ENCODE measurements at places on chromosomes 16 and 17.

DNA sequence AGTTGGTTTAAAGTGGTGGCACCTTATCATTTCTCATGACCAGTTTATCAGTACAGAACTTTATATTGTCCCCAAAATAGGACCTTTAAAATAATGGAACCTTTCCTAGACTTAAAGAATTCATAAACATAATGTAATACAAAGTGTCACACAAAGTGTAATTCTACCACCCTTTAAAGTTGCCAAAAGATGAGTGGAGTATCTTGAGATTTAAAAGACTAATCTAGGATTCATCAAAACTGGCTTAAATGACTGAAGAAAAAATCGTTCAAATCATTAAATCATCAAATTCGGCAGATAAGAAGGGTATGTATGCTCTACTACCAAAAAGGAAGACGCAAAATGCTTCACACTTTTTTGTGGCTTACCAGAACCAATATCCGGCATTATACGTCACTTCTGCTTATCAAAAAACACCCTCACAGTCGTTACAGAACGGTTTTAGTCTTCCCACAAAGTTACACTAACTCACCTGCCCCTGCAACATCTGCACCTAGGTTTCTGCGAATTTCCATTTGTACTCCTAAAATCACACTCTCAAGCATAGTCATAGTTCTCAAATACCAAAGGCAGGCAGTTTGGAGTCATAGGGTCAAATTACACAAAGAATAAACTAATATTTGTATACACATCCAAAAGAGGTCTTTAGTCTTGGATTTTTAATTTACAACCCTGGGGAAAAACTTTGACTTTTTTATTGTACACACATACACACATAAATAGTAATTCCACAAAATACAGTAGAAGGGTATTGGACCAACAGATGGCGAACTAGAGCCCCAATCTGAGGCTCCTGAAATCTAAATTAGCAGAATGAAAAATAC is 1.4 kb upstream of the KANSL1 start:
- no peak for DNase-seq

GRCh38 chr17:49637050-49637449 is 40.8 kb downstream of the SPOP start:
- DNase-seq = no peak

DNA sequence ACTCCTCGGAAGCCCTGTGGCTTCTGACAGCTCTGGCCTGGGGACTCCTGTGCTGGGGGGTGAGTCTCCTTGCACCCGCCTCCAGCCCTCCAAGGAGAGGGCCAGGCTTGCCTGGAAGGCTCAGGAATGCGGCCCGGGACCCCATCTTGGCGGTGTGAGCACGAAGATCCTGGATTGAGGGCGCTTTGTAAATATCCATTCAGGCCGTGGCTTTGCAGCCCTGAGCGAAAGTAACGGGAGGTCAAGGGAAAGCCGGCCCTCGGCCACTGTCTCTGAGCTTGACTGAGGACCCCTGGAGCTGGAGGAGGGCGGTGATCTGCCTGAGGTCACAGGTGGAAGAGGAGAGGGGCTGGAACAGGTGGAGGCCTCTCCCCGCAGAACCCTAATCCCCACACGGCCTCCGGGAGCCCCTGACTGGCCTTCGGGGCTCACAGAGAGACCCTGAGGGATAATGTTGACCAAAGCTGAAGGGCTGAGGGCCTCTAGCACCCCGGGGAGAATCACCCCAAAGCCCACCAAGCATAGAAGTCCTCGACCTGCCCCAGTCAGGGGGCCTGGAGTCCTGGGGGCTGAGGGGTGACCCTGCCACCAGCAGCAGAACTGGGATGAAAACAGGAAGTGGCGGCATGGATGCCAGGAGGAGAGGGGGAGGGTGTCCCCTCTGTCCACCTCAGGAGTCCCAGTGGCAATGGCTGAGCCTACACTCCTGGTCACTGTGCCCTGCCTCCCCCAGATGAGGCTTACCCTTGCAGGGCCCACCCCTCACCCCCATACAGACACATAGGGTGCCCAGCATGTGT is 8.3 kb upstream of the RASD1 start:
- no peak for DNase-seq

GRCh38 chr16:65576631-65577030 is 454.8 kb upstream of the CDH11 start:
- no peak for DNase-seq

DNA sequence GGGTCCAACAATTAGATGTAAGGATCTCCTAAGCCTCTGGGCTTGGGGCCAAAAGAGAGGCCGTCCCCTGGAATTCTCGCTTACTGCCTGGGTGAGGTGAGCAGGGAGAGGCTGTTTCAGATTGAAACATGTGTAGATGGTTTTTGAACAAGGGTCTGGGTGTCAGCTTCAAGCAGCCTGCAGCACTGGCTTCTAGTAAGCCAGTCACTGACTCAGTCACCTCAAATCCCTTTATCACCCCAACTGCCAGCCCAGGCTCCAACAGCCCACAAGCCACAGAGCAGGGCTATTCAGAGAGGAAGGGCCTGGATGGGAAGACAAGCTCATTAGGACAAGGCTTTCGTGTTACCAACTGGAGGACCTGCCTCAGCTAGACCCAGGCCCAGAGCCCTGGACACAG is 180.2 kb downstream of the CCT6B start:
- DNase-seq = no peak

DNA sequence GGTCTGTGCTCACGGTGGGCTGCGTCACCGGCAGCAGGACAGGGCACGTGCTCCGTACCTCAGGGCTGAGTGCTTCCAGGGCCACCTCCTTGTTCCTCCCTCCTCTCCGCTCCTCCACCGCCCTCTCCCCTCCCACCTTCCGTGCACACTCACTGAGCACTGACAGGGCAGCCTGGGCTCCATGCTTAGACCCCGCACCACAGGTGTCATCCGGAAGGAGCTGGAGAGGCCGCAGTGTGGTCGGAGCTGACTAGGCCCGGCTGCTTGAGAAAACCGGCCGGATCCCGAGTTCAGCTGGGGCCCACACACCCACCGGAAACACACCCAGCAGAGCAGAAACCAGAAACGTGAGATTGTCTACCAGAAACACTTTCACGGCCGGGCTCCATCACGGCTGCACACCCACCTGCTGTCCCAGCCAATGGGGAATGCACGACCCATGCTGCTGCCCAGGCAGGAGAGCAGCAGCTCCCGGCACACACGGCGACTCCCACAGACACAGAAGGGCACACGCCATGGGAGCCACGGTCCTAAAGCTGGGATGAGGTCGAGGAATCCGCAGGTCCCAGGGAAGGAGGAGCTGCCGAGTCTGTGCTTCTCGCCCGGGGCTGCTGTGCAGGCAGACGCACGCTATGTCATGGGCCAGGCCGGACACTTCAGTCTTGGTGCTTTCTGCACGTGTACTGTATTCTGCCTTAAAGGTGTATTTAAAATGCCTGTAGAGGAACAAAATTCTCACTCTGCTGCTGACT is 55.0 kb upstream of the ZNF469 start:
- no peak for DNase-seq

DNA sequence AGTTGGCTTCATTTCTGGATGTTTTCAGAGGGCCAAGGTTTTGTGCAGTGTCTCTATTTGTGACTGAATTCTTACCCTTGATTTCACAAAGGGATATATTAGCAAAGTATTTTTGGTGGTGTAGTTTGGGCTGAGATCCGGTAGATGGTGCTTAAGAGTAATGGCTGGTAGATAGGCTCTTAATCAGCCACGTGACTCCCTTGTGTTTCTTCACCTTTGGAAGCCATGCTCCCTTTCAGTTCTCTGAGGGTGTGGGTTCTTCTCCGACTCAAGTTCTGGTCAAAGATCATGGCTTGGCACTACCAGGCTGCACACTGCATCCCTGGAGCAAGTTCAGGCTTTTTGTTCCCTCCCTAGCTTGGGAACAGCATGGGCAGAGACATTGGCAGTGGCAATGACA is 887.3 kb downstream of the CDH8 start:
- no peak for DNase-seq

GRCh38 chr17:4537451-4538235 is 17.5 kb downstream of the MYBBP1A start:
- DNase-seq = no peak

- no peak for DNase-seq
Measured at GRCh38 chr17:69501591-69502468, 87.3 kb downstream of the MAP2K6 start.

GRCh38 chr17:82232322-82232820 is 3.5 kb downstream of the SLC16A3 start:
- DNase-seq = no peak

- DNase-seq = no peak
Measured at GRCh38 chr16:11752856-11753255, 10.2 kb upstream of the TXNDC11 start.

DNA sequence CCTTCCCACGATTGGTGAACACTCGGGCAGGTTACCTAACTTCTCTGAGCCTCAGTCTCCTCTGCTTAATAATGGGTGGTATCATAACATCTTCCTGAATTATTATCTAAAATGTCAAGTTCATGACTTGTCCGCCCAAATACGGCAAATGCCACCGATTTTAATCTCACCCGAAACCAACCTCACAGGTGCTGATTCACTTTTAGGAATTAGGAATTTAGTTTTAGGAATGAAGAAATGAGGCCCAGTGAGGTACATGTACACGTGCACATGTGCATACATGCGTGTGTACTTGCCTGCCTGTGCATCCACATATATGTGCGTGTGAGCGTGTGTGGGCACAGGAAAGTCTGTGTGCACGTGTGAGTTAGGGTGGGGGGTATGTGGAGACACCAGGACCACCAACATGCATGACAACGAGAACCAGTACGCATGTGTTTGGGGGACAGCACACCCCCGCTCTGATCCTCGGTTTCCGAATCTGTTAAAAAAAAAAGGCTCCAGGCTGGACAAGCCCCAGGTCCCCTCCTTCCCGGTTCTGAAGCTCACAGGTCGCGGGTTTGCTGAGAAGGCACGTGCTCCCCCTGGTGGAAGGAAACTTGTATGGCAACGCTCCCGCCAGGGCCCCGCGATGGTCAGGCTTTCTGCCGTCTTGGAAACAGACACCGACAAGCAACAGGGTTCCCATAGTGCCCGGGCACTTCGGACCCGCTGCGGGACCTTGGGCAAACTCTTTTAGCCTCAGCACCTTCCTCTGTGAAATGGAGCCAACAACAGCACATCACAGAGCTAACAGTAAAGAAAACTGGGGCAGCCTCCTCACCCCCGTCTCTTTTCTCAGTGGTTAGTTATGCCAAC is 219.2 kb downstream of the RBFOX3 start:
- peak; percentile 71 for DNase-seq

DNA sequence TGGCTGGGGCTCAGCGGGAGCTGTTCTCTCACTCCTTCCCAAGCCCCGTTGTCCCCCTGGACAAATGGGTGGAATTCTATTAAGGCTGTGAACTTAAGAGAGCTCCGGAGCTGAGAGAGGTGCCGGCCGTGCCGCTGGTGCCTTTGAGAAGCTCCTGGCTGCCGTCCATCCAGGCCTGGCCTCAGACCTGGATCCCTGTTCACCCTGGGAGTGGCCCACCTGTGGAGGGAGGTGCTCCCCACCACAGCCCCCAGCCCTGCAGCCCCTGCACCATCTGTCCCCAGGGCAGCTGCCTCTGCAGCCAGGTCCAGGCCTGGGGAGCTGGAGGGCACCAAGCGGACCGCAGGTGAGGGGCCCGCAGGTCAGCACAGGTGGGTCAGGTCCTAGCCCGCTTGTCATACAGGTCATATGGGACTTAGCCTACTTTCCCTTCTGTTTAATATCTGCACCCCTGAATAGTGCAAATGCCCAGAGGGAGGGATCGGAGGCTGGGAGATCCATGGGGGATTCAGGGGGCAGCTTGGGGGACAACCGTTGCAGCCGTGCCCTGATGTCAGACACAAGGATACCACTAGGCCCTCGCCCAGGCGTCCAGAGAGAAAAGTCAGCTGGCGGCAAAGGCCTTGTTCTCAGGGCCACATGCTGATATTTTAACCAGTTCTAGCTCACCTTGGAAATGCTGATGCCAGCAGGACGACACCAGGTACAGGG is 15.2 kb upstream of the METRNL start:
- no peak for DNase-seq

GRCh38 chr17:59001158-59001814 is 105.4 kb downstream of the TRIM37 start:
- DNase-seq = no peak

GRCh38 chr16:48317614-48318315 is 67.4 kb downstream of the SIAH1 start:
- no peak for DNase-seq

- no peak for DNase-seq
Measured at GRCh38 chr16:53914736-53915135, 210.8 kb downstream of the FTO start.

DNA sequence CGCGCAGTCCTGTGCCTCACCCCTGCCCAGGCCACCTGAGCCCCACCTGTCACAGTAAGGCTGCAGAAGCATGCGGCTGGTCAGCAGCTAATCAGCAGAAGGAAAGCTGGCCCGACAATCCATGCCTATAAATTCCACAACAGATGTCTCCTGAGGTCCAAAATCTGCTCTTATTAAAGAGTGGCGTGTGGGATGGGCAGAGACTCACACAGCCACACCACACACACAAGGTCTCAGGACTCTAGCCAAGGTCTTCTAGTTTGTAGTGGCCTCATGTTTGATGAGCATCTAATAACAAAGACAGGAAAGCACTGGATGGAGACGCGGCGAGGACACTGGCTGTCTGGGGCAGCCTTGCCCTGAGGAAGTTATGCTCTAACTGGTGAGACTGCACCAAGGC is 55.9 kb downstream of the ANKRD11 start:
- no peak for DNase-seq

DNA sequence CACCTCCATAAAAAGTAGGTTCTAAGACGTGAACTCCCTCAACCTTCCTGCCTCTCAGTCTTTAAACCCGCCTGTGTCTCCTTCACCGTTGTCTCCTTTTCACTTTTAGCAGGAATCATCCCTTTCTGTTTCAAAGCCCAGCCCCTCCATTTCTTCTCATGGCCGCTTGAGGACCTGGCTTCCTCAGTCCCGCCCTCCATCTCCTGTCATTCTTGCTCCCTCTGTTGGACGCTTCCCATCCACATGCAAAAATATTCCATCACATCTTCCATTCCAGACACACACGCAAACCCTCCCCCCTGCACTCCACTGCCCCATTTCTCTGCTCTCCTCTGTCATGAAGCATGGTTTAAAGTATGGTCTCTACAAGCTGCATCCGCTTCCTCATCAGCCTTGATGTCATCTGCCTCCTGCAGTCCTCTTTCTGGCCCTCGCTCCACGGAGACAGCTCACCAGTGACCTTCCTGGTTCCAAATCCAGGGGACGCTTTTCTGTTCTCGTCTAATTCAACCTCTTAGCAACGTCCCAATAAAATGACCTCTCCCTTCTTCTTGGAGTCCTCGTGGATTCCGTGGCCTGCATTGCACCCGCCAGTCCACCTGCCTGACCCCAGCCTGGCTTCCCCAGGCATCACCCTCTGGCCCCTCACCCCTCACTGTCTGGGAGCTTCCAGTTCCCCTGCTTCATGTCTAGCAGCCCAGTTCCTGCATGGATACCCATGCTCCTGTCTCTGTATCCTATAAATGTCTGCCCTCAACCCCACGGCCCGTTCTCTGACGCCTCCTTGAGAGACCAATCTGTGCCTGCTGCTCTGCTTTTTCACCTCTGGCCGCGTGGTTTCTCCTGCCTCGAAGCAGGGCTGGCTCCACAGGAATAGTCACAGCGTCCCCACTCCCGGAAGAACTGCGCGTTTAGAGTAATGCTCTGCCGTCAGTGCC is 26.2 kb downstream of the ANKRD40 start:
- DNase-seq = no peak
